ENCODE measurements at places on chromosomes 4 and X.

GRCh38 chrX:40154853-40155588 is 57.3 kb upstream of the BCOR start:
- no peak for DNase-seq

DNA sequence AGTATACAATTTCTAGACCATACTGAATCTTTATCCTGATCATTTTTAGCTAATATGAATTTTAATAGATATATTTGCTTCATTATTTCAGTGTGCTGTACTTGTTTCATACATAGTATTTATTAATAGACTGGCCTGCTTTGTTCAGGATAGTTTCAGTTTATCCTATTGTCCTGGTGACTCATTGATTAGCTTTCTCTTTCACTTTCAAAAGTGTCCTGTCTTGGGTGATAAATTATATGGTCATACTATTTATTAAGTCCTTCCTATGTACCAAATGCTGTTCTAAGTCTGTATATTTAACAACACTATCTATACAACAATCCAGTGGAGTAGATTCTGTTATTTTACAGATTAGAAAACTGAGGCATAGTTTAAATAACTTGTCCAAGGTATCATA is 153.8 kb upstream of the RAPGEF2 start:
- DNase-seq, result peak; percentile 67

DNA sequence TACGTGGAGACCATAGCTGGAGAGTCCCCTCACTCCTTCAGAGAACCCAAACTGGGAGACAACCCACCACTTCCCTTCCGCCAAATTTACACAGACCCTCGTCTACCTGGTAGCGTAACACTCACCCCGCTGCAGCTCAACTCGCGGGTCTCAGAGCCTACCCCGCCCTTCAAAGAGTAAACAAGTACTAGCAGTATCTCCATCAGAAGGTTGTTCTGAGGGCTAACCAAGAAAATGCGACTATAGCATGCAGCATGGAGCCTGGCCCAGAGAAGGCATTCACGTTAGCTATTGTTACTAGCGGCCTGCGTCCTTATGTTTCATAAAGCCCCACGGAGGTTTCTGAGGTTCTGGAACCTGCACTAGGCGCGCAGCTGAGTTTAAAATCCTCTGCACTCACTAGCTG is 531 bp upstream of the MANBA start:
- no peak for DNase-seq

- no peak for DNase-seq
These were observed 144.3 kb upstream of the STX18 start for GRCh38 chr4:4685810-4686795.

DNA sequence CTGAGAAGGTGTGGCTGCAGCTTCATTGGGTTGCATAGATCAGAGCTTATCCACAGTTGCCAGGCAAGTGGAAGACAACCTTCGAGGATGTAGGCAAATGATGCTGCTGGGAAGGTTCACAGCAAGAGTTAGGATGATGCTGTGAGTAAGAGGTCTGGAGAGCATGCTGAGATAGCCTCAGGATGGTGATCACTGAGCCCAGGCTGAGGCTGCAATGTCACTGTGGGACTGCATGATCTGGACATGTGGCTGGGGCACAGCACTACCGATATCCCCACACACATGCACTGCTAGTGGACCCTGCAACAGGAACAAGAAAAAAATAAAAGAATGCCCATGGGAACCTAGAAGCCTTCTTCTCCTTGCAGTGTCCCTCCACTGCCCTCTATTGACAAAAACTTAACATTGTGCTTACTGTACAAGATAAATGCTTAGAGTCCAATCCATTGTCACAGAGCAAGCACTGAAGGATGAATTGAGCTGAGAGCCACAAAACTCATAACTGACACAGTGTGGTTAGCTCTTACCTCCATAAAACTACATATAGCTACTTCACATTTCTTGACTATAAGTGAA is 105.6 kb downstream of the CNKSR2 start:
- DNase-seq, result peak; percentile 68

DNA sequence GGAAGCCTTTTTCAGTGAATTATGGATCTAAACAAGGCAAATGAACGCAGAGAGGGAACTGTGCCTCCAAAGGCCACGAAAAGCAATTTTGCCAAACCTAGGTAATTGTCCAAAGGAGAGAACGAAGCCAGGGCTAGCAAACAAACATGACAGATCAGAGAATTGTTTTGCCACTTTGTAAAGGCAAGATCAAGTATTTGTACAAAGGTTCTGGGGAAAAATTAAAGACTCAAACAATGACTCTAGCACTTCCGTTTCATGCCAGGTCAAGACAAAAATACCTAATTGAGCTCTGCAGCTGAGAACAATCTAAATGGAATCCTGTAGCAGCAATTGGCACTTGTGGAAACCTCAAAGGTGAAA is 8.5 kb downstream of the RBM47 start:
- DNase-seq, result no peak

DNA sequence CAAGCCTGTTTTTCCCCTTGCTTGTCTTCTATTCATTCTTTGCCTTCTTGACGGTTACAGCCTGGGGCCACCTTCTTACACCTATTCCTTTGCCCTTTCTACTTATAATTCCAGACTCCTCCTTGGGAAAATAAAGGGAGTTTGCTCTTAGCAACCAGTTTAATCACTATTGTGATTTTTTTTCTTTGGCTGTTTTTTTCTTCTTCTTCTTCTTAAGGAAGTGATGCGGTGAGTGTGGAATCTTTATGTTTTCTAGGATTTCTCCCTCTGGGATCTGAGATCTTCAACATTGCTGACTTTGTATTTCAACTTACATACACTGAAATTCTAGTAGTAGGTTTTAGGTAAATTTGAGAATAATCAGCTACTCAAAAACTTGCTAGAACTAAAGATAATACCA is 1.1 kb upstream of the KLHL13 start:
- no peak for DNase-seq

DNA sequence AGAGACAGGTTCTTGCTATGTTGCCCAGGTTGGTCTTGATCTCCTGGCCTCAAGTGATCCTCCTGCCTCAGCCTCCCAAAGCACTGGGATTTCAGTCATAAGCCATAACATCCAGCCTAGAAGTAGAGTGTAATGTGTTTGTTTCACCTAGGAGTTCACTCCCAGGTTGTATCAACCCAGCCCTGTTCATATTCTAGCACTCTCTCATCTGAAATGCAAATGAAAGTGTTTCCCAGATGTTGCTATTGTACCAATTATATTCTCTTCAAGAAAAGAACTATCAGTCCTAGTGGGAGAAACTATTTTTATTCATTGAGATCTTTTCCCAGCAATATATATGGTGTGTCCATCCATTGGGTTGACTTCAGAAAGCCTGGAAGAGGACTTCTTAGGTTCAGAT is 72.6 kb downstream of the USP38 start:
- no peak for DNase-seq

DNA sequence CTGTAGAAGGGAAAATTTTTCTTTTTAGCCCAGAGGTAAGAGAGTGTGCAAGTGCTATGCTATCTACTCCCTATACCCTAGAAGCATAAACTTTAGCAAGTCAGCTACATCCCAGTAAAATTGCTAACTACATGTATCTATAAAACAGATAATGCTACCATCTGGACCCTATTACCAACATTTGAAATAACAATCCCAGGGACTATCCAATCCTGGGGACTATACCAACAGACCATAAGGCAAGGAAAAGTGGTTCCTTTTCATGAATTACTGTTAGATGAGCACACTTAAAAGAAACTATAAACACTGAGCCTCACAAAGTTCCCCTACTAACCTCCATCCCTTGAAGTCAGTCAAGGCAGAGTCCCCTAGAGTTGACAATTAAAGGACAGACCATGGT is 213.6 kb upstream of the VEGFC start:
- DNase-seq, result no peak

Measured in astrocyte of the spinal cord (primary cell).